ENCODE measurements at places on chromosomes 6 and 20.
A peak's percentile ranks its signal among the peaks of the same experiment; 100 is the strongest.

- no peak for DNase-seq
Observed at GRCh38 chr20:42589976-42590639, 599.6 kb downstream of the PTPRT start.

DNA sequence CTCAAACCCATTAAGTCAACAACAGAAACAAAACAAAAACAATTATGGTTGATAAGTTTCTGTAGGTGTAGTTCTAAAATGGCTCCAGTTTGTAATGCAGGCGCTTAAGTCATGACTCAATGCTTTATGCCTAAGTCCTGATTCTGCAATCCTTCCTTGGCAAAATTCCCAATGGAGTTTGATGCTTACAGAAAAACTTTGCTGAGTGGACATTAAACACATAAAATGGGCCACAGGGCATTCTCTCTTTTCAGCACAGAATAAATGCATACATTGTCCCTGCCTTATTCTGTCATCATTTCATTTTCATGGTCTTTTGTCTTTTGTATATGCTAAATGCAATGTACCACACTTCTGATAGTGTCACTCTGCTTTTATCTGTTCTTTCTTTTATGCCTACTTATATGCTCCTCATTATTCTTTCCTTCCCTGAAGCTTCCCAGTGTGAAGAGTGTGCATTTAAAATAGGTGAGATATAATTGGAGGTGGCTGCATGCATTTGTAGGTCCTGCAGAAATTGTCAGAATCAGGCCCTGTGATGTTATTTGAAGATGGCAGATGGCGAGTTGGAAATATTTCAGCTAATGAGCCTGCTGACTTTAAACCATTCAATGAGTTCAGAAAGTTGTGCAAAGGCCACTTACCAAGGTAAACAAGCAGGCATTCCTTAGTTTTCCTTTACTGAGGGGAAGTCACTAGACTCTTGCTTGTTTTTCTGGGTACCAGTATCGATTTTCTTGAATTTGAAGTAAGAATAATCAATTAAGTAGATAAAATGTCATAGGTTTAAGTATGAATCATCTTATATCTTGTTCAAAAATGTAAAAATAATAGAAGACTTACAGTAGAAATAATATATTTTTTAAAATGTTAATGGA is 313.1 kb downstream of the TRDN start:
- no peak for DNase-seq

DNA sequence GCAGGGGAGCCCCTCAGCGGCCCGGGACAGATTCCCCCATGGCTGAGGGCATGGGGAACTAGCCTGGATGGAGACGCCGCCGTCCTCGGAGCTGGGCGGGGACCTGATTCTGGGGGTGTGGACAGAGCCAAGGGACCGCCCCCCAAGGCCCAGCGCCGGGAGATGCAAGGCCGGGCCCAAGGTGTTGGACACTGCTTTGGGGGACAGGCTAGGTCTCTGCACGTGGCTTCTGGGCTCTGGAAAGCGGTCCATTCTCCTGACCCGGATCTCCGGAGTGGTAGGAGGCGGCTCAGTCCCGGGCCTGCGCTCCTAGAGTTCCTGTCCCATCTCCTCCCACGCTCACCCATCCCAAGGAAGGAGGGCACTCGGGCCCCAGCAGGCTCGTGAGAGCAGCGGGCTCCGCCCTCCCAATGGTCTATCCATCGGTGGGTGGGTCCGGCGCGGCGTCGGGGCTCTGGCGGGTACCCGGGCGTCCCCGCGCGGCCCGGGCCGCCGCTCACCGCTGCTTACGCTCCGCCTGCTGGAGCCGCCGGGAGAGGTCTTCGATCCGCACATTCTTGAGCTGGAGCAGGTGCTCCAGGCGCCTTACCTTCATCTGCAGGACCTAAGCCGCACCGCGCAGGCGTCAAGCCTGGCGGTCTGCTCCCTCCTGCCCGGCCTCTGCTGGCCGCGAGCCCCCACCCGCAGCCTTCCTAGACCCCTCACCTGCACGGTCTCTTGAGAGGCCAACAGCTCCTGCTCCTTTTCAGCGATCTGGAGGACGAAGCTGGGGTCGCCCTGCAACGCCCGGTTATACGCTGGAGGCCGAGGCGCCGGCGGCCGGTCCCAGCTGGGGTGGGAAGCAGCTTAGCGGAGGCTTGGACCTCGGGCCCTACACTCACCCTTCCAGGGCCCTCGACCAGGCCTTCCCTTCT is 3.3 kb downstream of the SPEF1 start:
- DNase-seq, result peak; percentile 36

DNA sequence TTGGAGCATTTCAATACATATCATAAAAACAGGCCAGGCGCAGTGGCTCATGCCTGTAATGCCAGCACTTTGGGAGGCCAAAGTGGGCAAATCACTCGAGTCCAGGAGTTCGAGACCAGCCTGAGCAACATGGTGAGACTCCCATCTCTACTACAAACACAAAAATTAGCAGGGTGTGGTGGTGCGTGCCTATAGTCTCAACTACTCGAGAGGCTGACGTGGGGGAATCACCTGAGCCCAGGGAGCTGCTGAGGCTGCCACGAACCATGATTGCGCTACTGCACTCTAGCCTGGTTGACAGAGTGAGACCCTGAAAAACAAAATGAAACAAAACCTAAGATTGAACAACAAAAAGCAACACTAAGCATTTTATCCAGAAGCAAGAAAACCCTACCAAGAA is 47.2 kb downstream of the BACH2 start:
- no peak for DNase-seq

- DNase-seq, result no peak
Observed at GRCh38 chr6:82370788-82371187, 7.2 kb downstream of the TPBG start.

All from effector memory CD4-positive, alpha-beta T cell (primary cell).